NCI-H1092 treated with DMSO at 0.1 percent for 48 hours (cell line): ENCODE measurements at places on chromosomes 7 and 10.

DNA sequence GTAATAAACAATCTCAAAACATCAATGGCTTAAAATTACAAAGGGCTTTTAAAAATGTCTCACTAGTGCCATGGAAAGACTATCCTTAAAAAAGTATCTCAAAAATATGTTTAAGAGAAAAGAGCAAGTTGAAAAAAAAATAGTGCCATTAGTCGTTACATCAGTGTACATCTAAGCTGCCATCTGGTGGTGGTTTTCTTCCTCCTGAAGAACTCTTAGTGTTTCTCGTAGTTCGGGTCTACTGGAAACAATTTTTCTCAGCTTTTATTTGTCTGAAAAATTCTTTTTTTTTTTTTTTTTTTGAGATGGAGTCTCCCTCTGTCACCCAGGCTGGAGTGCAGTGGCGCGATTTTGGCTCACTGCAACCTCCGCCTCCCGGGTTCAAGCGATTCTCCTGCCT, 5.9 kb upstream of the GARIN1A start:
- no peak for DNase-seq

- no peak for DNase-seq
These were observed 117.6 kb upstream of the PDLIM1 start for GRCh38 chr10:95408148-95408960.

DNA sequence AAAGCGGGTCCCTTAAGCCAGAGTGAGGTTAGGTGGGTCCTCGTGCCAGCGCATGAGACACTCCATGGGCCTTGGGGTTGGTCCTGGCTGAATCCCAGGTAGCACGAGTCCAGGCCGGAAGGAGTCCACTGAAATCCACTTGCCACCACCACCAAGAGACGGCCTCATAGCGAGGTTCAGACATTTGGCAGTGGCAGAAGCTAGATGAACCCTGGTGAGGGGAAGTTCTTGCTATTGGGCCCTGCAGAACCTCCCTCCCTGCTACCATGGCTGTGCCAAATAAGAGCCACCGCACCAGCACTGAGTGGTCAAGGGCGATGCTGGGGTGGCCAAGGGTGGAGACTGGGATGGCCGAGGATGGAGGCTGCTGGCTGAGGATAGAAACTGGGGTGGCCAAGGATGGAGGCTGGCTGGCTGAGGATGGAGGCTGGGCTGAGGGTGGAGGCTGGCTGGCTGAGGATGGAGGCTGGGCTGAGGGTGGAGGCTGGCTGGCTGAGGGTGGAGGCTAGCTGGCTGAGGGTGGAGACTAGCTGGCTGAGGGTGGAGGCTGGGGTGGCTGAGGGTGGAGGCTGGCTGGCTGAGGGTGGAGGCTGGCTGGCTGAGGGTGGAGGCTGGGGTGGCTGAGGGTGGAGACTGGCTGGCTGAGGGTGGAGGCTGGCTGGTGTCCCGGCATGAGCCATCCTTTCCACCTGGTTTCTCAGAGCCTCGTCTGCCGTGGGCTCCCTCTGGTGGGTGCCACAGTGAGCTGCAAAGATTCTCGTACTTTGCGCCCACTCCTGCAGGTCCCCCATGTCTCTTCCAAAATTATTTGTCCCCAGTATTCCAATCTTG, 88.2 kb downstream of the ELFN1 start:
- peak; percentile 29 for DNase-seq

DNA sequence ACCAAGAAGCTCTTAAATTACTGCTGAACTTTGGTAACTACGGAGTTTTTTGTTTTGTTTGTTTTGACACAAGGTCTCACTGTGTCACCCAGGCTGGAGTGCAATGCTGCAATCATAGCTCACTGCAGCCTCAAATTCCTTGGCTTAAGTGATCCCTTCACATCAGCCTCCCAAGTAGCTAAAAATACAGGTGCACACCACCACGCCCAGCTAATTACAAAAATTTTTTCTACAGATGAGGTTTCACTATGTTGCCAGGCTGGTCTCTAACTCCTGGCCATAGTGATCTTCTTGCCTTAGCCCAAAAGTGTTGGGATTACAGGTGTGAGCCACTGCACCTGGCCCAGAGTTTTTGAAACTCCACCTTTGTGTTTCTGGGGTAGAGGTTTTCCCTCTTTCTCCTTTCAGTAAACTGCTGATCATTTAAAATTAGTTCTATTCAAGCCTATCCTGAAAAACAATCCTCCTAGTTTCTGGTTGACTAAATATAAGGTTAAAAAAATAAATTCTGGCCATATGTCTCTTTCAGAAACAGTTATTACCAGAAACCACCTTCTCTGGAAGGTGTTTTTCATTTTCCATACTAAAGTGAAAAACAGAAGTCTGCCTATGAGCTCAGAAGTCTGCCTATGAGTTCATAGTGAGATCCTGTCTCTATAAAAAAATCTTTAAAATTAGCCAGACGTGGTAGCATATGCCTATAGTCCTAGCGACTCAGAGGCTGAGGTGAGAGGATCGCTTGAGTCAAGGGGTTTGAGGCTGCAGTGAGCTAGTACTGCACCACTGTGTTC, 63.9 kb downstream of the VOPP1 start:
- DNase-seq, result no peak

DNA sequence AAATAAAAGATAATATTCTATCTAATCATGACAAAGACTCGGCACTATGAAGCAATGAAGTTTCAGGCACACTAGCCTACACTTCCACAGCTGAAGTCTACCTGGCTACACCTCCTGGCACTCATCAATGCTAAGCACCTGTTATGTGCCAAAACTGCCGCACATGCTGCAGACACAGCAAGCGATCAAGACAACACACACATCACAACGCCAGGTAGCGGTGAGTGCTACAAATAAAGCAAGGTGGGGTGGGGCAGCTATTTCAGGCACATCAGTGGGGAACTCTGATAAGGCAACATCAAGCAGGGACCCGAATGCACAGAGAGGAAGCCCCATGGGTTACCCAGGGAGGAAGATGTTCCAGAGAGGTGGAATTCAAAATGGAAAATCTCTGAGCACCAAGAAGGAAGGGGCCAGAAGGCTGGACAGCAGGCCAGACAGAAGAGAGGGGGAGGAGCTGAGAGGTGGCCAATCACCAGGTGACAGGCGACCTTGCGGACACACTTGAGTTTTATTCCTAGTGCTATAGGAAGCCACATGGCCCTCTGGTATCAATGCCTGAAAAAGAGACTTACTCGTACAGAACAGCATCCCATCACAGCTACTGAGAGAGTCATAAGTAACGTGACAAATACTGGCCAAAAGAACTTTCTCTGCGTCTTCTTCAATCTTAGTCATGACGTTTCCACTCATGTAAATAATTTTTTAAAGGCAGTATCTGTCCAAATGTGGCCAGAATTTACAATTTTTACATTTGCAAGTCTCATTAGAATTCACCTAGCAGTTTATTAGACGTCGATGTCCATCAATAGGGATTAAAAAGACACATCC, 8.0 kb downstream of the PSAP start:
- no peak for DNase-seq

GRCh38 chr10:42556931-42557330, 81.4 kb downstream of the ZNF33B start:
- no peak for DNase-seq

GRCh38 chr7:24884401-24884800, 95.6 kb downstream of the OSBPL3 start:
- peak; percentile 36 for DNase-seq

DNA sequence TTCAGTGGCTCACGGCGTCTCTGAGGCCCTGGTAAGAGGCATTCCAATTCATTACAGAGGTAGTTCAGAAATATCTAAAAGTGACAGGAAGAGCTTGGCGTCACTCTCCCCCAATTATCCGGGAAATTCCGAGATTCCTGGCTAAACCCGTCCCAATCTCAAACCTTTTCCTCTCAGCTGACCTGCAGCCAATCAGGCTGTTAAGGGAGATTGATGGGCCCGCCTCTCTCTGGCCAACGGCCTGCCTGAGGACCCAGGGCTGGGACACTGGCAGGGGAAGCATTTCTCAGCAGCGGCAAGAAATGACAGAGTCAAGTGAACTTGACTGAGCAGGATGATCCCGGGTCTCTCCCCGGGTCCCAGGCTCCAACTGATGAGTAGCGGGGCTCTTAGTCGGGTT, 72.3 kb downstream of the EBF3 start:
- no peak for DNase-seq

DNA sequence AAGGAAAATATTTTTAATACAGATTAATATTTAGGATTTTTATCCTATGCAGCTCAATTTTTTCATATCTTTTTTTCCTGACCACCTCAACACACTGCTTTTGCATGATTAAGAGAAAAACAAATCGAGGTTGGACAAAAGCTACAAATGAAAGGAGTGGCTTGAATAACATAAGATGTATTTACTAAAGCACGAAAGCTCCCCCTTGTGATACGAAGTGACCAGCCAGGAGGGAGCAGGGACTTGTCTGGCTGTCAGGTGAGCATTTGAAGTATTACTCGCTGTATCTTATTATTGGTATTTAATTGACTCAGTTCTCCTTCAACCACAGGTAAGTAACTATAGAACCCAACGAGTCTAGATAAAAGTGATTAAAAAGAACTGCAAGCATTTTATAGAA, 265.2 kb upstream of the PHF14 start:
- peak; percentile 55 for DNase-seq

GRCh38 chr10:132554991-132555647, 17.5 kb downstream of the INPP5A start:
- no peak for DNase-seq

GRCh38 chr10:34281661-34282582, 533.2 kb downstream of the PARD3 start:
- DNase-seq, result no peak

- no peak for DNase-seq
These were observed 25.4 kb upstream of the CALU start for GRCh38 chr7:128713794-128714193.

DNA sequence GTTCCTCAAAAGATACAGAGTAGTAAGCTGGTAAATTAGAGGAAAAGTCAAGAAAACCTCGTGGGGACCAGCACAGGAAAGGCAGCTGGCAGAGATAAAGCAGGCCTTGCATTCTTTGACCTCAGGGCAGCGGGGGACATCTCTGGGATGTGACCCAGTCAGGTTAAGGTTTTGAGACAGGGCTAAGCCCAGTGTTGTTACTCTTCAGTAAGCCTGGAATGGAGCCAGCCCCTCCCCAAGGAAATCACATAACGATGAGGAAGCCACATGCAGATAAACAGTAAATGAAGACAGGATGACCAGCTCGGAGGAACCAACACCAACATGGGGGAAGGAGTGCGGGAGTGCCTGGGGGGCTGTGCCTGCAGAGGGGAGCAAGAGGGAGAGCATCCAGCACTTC, 99.6 kb downstream of the JAZF1 start:
- no peak for DNase-seq

DNA sequence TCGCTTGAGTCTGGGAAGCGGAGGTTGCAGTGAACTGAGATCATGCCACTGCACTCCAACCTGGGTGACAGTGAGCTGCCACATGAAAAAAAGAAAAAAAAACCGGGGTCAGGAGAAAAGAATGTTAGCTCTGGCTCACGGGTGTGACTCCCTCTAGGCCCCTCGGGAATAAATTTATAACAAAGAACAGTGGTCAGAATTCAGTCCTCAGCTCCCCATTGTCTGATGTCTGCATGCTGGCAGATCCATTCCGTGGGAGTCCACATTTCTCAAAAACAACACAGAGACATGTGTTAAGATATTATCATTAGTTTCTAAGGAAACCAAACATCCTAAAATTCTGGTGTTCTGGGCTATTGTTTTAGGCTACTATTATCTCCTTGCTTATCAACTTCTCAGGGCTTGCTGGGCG, 90.6 kb downstream of the MARCHF5 start:
- no peak for DNase-seq

- no peak for DNase-seq
These were observed 374.3 kb downstream of the RPS24 start for GRCh38 chr10:78407966-78408365.

DNA sequence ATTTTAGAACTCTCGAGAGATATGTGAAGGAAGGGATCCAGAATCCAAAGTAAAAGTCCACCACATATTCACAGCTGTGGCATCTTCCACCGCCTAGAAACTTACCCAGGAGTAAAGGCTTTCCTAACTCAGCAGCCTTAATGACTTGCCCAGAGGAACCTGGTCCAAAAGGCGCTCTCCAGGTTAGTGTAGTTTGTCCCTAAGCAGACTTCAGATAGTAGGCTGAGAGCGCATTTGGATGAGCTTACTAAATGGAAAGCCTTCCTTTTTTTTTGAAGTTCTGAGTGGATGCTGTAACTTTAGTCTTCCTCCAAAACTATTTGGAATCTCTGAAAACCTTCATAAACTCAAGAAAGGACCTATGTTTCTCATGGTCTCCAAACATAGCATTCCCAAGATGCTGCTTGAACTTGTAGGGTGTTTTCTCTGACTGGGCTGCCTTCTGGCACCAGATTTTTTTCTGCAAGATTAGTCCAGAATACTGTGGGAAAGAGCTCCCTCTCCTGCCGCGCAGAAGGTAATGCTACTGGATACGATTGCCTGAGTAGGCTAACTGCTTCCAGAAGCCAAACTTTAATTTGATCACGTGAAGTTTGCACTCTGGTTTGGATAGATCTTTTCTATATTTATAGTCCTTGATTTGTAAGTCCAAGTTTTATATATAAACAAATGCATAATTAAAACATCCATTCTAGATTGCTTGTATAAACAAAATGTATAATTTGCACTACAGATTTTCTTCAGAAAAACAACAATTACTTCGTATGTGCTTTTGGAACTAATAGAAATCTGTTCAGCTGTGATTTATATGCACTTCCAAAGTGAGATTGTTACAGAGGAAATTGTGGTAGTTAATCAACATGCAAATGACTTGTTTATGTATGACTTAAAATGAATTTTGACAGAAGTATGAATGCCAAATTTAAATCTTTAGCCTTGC, 19.6 kb upstream of the GPR37 start:
- peak; percentile 55 for DNase-seq

DNA sequence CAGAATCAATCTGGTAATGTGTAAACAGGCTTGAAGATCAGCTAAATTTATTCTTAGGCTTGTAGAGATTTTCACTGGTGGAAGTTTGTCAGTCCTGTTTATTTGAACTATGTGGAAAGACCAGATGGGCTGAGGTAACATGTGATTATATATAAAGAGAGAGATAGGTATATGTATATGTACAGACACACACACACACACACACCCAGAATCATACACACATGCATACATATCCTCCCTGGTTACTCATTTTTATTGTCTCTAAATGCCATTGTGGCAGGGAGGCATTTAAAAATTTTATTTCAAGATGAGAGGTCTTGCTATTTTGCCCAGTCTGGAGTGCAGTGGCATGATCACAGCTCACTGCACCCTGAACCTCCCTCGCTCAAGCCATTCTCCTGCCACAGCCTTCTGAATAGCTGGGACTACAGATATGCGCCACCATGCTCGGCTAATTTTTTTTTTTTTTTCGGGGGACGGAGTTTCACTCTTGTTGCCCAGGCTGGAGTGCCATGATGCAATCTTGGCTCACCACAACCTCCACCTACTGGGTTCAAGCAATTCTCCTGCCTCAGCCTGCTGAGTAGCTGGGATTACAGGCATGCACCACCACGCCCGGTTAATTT, 78.1 kb upstream of the CYTH3 start:
- no peak for DNase-seq

- DNase-seq, result peak; percentile 23
These were observed 1.9 kb downstream of the TET1 start for GRCh38 chr10:68561865-68562649.

- DNase-seq, result no peak
These were observed 190.1 kb upstream of the AGR3 start for GRCh38 chr7:17071866-17072265.

GRCh38 chr7:142499635-142500034, 241.8 kb upstream of the PRSS58 start:
- DNase-seq, result no peak

GRCh38 chr7:36979810-36980248, 255.5 kb upstream of the AOAH start:
- DNase-seq, result no peak
